Kidney (tissue), 22 donors: ENCODE measurements at places on chromosomes 4 and X.

GRCh38 chr4:67500373-67500772, 44.9 kb downstream of the CENPC start:
- DNase-seq = no peak

- DNase-seq = no peak
Measured at GRCh38 chrX:15194146-15194545, 75.7 kb downstream of the ASB9 start.

DNA sequence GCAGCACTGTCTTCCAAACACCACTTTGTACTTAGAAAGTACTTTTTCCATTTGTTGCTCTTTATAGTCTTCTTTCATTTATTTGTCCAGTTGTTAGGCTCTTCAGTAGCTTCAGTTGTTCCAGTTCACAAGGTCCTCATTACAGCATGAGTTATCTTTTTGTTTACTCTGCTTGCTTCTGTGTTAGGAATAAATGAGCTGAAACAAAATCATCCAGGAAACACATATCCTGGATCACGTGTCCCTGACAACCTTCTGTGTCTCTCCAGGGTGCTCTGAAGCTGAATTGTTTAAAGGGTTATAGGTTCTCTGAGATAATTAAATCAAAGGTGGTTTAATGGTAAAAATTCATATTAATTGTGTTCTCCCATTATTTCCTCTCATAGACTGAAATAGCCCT, 19.9 kb upstream of the KLHL8 start:
- no peak for DNase-seq

DNA sequence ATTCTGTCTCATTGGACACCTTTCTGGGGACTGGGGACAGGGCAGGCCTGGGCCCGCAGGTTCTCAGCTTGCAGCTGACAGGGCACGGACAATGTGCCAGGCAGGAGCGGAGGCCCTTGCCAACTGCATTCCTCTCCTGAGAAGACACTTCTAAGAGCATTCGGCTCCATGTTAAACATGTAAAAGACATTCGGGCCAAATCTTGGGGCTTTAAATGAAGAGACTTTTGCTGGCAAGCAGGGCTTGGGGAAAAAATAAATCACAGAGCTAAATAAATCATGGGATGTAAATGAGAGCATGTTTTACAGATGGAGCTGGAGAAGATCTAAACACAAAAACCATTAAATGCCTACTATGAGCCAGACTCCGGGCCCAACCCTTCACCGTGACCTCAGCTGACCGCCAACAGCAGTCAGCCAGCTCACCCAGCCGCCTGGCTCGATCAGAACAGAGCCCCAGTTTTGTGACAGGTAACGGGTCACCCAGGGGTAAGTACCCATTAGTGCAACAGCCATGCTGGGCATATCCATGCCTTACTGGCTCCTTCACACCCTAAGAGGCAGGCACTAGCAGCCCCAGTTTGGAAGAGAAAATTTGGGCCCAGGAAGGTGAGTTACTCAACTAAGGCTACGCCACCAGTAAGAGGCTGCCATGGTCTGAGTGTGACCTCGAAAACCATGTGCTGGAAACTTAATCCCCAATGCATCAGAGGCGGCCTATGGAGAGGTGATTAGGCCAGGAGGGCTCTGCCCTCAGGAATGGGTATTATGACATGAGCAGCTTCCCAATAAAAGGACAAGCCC, 14.7 kb downstream of the WDR1 start:
- no peak for DNase-seq

GRCh38 chr4:110292994-110293744, 94.8 kb upstream of the ELOVL6 start:
- no peak for DNase-seq

GRCh38 chrX:134000260-134001245, 15.2 kb upstream of the GPC3 start:
- no peak for DNase-seq

DNA sequence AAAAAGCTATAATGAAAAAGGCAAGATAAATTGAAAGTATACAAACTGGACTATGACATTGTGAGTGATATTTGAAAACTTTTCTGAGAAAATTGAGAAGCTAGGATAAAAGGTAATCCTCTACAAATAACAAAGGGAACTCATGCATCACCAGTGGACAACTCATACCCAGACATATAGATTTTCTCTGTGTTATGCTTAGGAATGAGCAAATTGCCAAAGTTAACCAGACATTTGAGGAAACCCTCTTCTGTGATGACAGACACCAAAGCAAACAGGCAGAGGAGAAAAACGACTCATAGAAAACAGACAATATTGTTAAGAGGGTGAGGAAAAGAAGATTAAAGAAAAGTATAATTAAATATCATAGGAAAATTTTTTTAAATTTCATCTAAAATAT, 186.5 kb downstream of the MAB21L2 start:
- no peak for DNase-seq

DNA sequence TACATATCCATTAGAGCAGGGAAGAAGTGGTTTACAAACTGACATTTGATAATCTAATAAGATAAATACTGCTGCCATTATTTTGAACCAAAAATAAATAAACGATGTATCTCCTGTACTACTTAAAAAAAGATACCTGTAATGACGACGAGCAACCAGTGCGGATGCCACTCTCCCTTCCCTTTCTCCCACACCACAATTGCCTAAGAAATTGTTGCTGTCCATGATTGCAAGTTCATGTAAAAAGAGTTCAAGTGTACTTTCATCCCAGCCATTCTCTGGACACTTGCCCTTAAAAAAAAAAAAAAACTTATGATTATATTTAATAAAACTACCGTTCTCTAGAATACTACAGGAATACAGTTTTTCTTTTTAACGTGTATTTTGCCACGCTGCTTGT, 1.4 kb downstream of the SEPSECS start:
- DNase-seq = no peak
